ENCODE measurements at places on chromosomes 3 and 15.

DNA sequence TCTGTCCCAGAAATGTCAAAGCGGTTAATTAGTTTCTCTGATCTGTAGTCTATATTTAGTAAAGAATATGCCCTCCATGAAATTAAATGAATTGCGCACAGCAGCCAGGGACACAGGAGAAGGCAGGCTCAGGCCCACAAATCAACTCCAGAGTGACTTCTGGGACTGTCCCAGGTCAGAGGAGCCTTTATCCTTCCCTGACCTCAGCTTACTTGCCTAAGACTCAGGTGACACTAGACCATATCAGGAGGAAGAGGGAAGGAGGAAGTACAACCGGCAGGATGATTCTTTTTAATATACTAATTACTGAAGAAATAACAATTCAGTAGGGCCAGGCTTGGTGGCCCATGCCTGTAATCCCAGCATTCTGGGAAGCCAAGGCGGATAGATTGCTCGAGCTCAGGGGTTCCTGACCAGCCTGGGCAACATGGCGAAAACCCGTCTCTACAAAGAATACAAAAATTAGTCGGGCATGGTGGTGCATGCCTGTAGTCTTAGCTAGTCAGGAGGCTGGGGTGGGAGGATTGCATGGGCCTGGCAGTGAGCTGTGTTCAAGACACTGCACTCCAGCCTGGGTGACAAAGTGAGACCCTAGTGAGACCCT is 1.8 kb upstream of the GPR15 start:
- no peak for DNase-seq

GRCh38 chr3:135226057-135226456 is 431.0 kb downstream of the EPHB1 start:
- DNase-seq: no peak

DNA sequence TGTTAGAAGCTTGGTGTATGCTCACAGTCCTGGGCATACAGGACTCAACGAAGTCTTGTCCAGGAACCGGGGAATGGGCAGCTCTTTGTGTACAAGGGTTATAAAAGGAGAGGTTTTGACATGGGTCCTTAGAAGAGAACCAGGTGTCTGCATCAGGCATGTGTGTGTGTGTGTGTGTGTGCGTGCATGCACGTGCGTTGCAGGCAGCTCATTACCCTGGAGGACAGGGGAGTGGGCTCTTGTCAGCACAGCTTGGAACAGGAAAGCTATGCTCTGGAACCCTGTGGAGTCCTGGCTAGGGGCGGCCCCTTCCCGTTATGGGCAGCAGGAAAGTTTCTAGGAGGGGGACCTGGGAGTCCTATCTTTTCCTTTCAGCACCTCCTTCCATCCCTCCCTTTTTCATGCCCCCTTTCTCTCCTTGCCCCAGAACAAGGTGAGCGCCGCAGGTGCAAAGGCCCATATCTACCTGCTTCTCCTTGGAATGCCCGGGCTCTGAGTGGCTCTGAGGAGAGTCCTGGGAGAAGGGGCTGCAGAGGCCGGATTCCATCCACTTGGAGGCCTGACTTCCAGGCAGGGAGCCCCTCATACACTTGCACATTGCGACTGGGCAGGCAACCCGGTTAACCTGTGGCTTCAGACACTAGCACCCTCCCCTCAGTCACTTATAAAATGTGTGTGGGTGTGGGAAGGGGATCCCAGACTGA is 33.9 kb upstream of the LCTL start:
- DNase-seq: no peak

DNA sequence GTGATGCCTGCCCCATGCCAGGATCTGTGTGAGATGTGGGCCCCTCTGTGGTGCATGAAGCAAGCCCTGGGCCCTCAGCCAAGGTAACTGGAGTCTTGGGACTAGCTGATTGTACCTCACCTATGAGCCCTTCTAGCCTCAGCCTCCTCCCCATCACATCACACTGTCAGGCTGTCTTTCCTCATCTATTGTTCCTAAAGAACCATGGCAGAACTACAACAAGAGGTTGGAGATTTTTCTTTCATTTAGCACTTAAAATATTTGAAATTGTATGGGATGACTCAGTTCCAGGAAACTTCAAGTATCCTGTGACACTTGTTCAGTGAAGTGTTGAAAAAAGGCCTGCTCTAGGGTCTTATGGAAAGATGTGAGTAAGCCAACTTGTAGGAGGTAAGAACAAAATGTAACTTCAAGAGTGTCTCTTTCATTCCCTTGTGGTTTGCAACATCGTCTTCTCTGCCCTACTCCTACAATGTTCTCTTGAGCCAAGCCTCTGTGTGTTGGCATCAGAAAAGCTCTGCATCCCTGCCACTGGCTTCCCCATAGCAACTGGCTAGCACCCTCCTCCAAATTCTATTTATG is 58.7 kb upstream of the TIPARP start:
- no peak for DNase-seq

Data from activated effector memory CD4-positive, alpha-beta T cell treated with Interleukin-2 at 50 U/mL for 16 hours (primary cell).